GM13976 (cell line): ENCODE measurements at places on chromosomes 7 and 10.

GRCh38 chr7:45350896-45351295, 193.3 kb downstream of the RAMP3 start:
- DNase-seq = no peak

- no peak for DNase-seq
These were observed 54.1 kb downstream of the LAMB1 start for GRCh38 chr7:107948645-107949442.

DNA sequence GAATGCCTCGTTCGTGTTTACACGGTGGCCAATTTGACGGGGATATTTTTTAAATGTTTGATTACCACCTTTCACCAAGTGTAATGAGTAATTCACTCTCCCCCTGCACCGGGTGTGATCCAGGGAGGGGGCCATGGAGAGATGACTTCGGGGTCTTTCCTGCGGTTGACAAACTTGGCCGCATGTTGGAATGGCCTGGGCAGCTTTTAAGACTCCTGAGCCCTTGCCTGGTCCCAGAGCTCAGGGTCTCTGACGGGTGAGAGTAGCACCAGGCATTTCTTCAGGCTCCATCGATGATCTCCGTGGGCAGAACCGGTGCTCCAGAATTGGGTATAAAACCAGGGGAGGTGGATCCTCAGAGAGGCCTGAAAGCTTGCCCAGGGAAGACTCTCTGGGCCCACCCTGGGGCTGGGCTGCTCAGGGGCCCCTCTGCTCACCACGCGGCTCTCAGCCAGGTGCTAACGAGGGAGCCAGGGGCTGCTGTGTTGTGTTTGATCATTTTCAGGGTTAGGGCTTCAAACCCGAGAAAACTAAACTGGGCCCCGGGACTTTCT, 882 bp downstream of the ZNF282 start:
- DNase-seq = peak; percentile 47

DNA sequence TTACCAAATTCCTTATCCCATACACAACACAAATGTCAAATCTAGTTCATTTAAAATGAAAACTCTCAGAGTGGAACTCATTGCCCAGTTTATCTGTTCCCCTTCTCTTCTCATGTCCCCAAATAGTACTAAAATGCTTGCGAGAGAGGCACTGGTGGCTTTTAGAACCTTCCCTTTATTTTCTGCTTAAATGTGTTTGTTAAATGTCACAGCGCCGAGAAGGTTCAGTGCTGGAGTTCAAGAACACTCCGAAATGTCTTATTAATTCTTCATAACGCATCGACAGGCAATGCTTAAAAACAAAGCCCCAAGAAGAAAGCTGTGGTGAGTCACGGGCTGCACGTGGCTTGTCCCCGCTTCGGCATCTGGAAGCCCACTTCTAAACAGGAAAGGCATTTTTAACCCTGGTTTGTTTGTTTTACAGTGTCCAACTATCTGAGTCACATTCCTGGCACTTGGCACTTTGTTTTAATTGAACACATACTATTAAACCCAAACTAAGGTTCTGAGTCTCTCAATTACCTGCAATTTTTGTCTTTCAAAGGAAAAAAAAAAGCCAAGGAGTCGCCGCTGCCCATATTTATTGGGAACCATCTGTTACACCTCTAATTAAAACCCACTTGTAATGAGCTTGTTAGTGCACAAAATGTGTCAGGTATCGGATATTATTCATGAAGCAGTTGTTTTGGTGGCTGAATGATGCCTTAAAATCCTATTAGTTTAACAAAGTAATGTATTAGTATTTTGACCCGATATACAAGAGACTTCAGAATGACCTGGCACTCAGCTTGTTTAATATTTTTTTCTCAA, 49.9 kb upstream of the MGMT start:
- DNase-seq = no peak

DNA sequence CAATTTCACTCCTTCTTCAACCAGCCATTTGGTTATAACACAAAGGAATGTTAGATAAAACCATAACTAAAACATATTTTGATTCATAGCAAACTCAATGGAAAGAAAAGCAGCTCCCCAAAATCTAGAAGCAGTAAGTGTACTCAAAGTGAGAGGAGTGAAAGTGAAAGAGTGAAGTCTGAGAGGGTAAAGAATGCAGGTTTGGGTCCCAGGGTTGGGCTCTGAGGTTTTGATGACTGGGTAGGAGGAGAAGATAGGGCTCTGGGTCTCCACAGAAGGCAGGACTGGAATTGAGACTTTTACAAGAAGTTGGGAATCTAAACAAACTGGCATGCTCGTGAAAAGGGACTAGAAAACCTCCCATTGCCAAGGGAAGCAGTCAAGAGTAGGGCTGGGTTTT, 85.4 kb upstream of the RSU1 start:
- no peak for DNase-seq

- DNase-seq = peak; percentile 74
These were observed 34.5 kb upstream of the EBLN1 start for GRCh38 chr10:22252224-22252800.

GRCh38 chr7:2099048-2099957, 133.4 kb downstream of the MAD1L1 start:
- DNase-seq = no peak

DNA sequence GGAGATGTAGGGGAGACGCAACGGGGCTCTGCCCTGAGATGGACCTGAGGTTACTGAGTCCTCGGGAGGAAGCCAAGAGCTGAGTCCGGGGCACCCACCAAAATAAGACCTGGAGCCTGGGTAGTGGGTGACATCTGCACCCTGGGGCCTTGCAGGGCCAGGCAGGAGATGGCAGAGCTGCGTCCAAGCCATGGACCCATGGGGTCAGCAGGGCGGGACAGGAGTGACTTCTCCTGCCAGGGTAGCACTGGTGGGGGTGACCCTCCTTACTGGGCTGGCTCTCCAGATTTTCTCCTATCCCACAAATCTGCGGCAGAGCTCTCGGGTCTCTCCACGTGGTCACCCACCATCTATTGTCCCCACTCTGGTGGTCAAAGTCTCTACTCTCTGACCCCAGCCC, 2.1 kb downstream of the GHRHR start:
- no peak for DNase-seq

- no peak for DNase-seq
These were observed 69.3 kb downstream of the ETV1 start for GRCh38 chr7:13920053-13920697.

DNA sequence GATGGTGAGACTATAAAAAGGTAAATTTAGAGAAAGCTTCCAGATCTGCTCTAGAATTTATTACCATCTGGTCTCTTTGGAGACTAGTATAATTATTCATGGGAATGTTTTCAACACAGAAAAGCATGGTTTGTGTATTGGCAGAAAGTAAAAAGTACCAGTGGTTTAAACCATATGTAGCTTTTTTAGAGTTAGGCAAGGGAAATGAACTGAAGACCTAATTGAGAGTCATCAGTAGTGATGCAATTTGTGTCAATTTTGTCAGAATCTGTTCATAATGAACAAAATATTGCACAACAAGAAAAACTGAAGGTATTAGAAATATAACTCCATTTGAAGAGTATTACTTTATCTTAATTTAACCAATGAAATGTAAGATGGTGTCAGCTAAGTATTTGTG, 181.4 kb downstream of the ADK start:
- DNase-seq = no peak

GRCh38 chr10:110822712-110823311, 48.9 kb upstream of the PDCD4 start:
- DNase-seq = no peak

- no peak for DNase-seq
These were observed 14.7 kb upstream of the ASB4 start for GRCh38 chr7:95471071-95471470.

GRCh38 chr7:135190703-135191102, 20.2 kb upstream of the CYREN start:
- no peak for DNase-seq

- DNase-seq = no peak
These were observed 570.2 kb downstream of the PARD3 start for GRCh38 chr10:34244756-34245484.

DNA sequence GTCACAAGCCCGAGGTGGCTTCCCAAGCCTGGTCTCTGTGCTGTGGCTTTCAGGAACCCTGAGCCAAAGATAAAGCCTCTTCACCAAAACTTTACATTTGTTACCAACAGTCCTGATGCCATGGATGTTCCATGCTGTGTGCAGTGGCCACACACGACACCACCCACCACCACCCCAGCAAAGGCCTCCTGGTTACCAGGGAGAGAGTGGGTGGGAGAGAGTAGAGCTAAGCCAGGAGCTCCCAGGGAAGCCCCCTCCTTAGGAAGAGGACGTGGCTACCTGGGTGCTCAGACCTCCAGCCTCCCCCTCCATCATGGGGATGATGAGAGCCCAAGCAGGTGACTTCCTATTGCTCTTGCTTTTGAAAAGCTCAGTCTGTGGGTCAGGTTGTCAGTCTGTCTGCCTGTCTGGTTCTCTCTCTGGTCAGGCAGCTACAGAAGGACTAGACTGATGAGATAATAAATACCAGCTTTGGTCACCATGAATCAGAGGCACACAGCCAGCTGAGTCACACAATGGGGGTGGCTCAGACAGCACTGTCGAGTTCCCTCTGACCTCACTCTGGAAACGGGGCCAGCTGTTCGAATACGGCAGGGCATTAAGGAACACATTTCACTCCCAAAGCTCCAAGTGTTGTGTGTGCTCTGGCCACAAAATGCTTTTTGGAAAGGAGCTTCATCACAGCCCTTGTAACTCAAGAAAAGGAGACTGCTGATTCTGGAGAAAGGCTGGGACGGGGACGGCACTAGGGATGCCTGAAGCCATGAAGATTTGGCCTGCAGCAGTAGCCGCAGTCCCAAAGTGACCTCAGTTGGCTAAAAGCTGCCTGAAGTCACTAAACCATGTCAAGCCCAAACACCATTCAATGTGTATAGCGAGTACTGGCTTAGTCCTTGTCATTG, 166.0 kb downstream of the FANK1 start:
- no peak for DNase-seq

GRCh38 chr7:74271742-74272141, 17.5 kb upstream of the CLIP2 start:
- no peak for DNase-seq

- DNase-seq = no peak
These were observed 313.2 kb upstream of the KCND2 start for GRCh38 chr7:119959811-119960210.

DNA sequence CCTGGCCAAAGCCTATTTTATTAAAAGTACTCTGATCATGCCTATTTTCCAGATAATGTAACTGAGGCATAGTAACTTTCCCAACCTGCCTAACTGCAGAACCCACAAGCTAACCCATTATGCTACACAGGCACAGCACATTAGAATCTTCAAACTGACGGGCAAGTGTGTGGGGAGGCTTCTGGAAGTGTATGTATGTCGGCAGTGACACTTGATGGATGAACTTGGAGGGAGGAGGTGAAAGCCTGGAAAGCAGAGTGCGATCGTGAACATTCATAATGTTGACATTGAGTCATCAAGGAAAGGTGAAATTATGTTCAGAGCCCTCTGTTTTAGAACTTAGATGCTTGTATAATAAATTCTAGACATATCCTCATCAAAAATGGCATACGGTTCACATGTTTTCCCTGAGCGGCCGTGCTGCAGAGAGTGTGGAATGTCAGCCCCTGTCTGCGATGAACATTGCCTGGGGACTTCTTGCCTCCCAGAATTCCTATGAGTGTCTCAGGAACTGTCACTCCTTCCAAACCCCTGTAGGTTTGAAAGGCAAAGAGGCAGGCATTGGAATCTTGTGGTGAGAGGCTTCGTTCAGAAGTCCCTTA, 102.4 kb downstream of the SLIT1 start:
- DNase-seq = no peak

GRCh38 chr10:59960751-59961150, 54.4 kb upstream of the CCDC6 start:
- DNase-seq = no peak

DNA sequence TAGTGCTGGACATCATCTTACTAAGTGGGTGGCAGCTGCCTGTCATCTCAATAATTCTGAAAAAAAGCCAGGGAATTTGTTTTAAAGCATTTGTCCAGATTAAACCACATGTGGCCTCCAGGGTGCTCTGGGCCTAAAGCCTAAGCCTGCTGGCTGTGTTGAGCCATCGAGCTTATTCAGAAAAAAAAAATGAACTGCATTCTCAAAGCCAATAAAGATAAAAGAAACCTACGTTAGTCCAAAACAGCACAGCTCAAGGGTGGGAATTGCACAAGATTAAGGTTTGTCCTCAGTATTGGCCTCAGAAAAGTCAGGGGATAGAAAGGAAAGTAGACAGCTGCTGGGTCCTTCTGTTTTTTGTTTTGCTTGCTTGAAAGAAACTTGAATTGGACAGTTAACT, 22.6 kb upstream of the PRTFDC1 start:
- no peak for DNase-seq
